Sigmoid colon (tissue), 7 donors: ENCODE measurements at places on chromosomes 3 and 15. TPM values are rescaled to one million over a fixed set of nuclear protein-coding genes. Genes with fewer than 3 reads are reported as not detected.

The EIF4G1 gene
- 115 TPM for total RNA-seq

The FGF12 gene
- 2.9 TPM for total RNA-seq

The CFAP92 gene
- total RNA-seq, result under 0.01 TPM

- no peak for DNase-seq
These were observed 25.2 kb downstream of the TSEN2 start for GRCh38 chr3:12509466-12509865.

GRCh38 chr3:30749230-30749629 lies 142.8 kb downstream of the TGFBR2 start:
- no peak for DNase-seq

- no peak for DNase-seq
These were observed 86.8 kb downstream of the LSM3 start for GRCh38 chr3:14265246-14265962.

DNA sequence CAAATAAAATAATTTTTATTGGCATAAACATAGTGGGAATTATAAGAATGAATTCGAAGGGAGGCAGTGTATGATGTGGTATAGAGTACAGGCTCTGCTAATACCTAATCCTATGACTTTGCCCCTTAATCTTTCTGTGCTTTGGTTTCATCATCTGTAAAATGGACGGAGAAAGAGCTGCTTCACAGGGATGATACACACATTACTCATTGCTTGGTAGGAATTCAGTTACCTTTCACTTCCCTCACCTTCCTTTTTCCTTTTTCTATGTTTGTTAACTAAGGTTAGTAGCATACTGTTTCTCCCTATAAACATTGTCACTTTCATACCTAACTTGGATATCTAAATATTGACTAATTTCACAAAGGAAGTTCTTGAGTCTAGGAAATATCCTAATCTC lies 36.2 kb downstream of the LEKR1 start:
- DNase-seq, result no peak

The EIF1B gene
- total RNA-seq, result 36.5 TPM

The ARRDC4 gene
- 205 TPM for total RNA-seq

DNA sequence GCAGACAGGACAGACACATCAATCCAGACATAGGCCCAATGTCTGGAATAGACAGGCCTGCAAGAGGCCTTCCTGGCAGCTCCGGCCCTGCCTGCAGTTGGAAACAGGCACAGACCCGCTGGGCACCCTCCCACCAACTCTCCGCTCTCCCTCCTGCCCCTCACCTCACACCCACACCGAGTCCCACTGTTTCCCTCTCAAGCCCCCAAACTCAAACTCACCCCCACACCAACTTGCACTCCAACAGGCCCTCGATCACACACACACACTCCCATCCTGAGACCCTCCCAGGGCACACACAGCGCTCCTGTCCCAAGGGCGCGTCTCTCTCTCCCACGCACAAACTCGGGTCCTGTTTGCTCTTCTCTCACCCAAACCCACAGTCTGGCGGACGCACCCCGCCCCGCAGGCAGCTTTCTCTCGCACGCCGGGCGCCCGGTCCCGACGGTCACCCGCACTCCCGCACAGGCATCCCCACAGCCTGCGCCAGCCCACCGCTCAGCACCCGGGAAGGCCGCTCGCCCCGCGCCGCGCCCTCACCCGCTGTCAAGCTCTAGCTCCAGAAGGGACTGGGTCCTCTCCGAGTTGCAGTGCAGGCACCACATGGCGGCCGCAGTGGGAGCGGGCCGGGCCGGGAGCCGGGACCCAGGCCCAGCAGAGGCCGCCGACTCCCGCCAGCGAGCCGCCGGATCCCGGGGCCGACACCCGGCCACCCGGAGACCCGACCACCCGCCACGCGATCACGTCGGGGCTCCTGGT lies 106.2 kb downstream of the IQSEC1 start:
- no peak for DNase-seq

GRCh38 chr3:67516496-67516895 lies 137.9 kb downstream of the SUCLG2 start:
- DNase-seq, result no peak

- DNase-seq, result no peak
These were observed 120.8 kb downstream of the SLCO3A1 start for GRCh38 chr15:91974321-91974720.

DNA sequence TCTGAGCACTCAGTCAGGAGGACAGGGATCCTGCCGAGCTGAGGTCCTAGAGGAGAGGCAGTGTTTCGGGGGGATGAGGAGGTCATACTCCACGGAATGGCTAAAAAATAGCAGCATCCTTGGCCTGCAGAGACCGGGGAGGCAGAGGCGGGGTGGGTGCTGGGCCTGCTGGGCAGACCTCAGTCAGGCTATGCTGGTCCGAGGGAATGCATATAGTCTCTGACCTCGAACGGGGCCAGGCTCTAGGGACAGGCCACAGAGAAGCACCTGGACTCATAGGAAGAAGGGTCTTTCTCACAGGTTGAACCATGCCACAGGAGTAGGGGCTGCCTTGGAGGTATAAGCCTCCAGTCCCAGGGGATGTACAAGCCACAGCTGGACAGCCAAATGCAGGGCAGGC lies 14.0 kb upstream of the SKIC8 start:
- peak; percentile 49 for DNase-seq

DNA sequence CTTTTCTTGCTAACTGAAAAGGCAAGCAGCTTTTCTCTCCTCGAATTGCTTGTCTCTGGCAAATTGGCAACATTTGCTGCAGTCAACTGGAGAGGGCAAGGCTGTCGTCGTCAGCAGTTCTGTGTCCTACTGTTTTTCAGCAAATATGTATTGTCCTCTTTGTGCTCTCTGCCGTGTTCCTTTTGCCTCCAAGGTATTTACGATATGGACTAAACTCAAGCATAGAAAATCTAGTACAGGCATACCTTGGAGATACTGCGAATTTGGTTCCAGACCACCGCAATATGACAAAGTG lies 558 bp upstream of the SLC30A4 start:
- no peak for DNase-seq

- DNase-seq, result no peak
These were observed 65.4 kb downstream of the KCNH8 start for GRCh38 chr3:19213603-19214220.

- DNase-seq, result no peak
These were observed 64.0 kb downstream of the TMEM212 start for GRCh38 chr3:171906951-171907676.

DNA sequence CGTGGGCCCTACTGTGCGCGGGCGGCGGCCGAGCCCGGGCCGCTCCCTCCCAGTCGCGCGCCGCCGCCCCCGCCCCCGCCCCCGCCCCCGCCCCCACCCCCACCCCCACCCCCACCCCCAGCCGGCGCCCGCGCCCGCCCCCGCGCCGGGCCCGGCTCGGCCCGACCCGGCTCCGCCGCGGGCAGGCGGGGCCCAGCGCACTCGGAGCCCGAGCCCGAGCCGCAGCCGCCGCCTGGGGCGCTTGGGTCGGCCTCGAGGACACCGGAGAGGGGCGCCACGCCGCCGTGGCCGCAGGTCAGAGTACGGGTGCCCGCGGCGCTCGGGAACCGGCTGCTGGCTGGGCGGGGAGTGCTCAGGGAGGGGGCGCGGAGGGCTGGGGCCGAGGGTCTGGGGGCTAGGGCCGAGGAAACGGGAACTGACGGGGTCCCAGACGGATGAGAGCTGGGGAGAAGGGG lies 1.1 kb upstream of the PPARG start:
- DNase-seq, result no peak

DNA sequence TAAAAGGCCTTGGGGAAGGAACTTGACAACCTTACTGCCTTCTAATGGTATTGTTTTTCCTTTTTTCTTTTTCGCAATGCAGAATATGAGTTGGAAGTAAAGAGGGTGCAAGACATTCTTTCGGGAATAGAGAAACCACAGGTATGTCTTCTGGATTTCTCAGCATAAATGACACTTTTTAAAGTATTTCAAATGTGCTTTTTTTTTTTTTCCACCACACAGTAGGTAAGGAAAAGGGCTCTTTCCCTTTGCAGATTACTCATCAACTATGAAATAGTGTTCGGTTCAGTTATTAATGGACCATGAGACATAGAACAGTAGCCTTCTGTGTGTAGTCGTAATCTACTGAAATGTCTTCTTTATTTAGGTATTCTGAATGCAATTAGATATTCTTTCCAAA lies 162.4 kb downstream of the GHSR start:
- no peak for DNase-seq

DNA sequence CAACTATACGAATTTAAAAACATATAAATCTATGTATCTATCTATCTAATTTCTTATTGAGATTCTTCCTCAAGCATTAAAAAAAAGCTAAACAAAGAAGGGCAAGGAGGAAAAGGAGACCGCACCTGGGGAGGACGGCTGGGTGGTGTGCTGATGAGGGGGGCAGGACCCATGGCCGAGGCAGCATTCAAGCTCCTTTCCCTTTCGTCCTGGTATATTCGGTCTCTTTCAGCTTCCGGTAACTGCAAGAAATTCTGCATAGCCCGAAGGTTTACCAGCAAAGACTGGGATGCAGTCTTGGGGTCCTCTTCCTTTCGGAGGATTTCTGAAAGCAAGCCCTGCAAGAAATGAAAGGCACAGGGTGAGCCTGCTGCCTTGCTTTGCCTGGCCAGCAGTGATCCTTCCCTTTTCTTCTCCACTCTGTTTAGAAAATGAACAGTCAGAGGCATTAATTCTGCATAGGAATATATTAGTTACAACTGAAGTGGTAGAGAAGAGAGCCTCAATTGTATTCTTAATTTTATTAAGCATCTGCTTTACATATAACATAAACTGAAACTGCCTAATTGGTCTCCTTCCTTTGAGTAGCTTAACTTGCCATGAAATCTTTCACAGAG lies 38.8 kb downstream of the SATB1 start:
- DNase-seq, result no peak

GRCh38 chr3:42751609-42752008 lies 21.4 kb downstream of the CCDC13 start:
- DNase-seq, result peak; percentile 58

DNA sequence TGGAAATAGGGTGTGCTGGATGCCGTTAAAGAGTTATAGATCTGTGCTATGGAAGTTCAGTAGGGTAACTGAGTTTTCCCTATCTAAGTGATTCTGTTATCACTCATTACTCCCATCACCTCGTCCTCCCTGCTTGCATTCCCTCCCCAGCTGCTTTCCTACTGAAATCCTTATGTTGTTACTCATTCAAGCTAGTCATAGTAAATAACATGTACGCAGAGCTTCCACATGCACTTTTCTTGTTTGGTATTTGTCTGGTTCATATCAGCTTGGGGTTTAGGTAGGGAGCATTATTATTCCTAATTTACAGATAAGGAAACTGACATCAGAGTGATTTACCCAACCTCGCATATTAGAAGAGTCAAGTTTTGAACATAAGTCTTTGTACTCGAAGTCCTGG lies 135.1 kb downstream of the HCN4 start:
- no peak for DNase-seq

DNA sequence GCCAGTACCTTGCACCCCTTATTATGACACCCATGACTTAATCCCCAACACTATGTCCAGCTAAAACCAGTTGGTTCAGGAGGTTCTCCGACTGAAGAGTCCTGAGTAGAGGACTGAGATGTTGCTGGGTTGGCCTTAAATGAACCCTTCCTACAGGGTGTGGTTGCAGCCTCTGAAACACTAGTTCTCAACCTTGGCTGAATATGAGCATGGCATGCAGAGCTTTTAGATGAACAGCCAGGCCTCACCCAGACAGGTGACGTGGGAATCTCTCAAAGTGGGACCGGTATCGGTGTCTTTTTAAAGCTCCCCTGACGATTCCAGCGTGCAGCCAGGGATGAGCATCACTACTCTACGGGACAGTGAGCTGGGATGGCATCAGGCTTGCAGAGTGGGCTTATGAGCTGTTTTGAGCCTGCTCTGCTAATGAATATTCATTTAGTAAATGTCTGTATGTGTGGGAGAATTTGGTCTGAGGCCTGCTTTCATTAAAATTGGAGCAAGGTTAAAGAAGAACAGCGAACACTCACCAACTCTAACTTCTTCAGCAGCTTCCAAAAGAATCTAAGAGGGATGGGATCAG lies 79.7 kb upstream of the PRICKLE2 start:
- DNase-seq, result no peak

The WNT5A gene
- total RNA-seq, result 11.9 TPM

DNA sequence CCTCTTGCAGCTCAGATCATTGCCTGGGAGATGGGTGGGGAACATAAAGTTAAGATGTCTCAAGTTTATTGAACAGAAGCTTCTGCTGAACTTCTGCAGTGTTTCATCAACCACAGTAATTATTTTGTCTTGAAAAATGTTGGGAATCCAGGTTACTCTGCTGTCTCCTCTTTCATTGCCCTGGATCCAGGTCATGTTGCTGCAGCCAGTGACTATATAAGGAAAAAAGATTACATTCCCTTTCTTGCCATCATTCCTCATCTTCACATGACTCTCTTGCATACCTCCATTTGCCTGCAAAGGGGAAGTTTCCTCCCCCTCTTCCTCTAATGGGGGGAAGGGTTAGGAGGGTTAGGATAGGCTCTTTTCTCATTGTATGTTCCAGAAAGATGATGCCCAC lies 15.1 kb downstream of the GMNC start:
- no peak for DNase-seq

The PPP1R14D gene
- not detected for total RNA-seq

DNA sequence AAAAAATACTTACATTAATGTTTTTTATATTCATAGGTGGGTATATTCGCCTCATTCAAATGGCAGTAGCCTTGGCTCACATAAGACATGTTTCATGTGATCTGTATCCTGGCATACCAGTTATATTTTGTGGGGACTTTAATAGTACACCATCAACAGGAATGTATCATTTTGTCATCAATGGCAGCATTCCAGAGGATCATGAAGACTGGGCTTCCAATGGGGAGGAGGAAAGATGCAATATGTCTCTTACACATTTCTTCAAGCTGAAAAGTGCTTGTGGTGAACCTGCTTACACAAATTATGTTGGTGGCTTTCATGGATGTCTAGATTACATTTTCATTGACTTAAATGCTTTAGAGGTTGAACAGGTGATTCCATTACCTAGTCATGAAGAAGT lies 3.5 kb downstream of the PDE12 start:
- DNase-seq, result no peak

DNA sequence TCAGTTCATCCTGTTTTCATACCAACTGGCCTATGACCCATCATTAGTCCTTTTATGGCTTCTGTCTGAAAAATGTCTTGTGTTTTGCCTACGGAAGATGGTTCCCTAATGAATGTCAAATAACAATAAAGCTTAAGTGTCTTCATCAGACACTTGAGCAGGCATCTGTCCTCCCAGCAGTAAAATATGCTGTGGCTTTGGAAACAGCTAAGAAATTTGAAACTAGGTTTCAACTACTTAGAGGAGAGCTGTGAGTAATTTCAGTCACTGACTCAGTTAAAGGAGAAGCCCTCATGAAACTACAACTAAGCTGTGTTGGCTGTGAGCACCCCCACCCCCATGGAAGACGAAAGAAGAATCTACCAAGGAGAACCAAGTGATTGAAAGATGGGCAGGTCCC lies 409.4 kb upstream of the PPP2R3A start:
- DNase-seq, result no peak

GRCh38 chr15:75596703-75597345 lies 17.7 kb upstream of the PTPN9 start:
- no peak for DNase-seq

- DNase-seq, result no peak
These were observed 97.7 kb upstream of the NUDT16 start for GRCh38 chr3:131283862-131284261.

The ITGA11 gene
- 4.3 TPM for total RNA-seq

The SEMA5B gene
- 0.36 TPM for total RNA-seq

- no peak for DNase-seq
These were observed 3.3 kb downstream of the CHRD start for GRCh38 chr3:184383033-184383740.

- DNase-seq, result no peak
These were observed 113.3 kb downstream of the SMAD6 start for GRCh38 chr15:66815318-66815717.
